Fibroblast of villous mesenchyme (primary cell): ENCODE measurements at places on chromosomes 7 and 10. TPM values are rescaled to one million over a fixed set of nuclear protein-coding genes. Genes with fewer than 3 reads are reported as not detected.

The GRM3 gene
- not detected in 2 replicates for total RNA-seq

The GDF2 gene
- total RNA-seq: not detected in 2 replicates

The CYP3A4 gene
- total RNA-seq: not detected in 2 replicates

The GTF2IRD2 gene
- total RNA-seq: 8.2 and 10.6 TPM in 2 replicates

The GPNMB gene
- 60.9 and 93.7 TPM in 2 replicates for total RNA-seq

The SPAM1 gene
- total RNA-seq: not detected in 2 replicates

The SPDYE9 gene
- total RNA-seq: not detected in 2 replicates

The MALRD1 gene
- 0.32 and 1.7 TPM in 2 replicates for total RNA-seq

The EZH2 gene
- 10.6 and 12.1 TPM in 2 replicates for total RNA-seq

- no peak for DNase-seq
Observed at GRCh38 chr7:131933751-131934289, 377.4 kb upstream of the PODXL start.

DNA sequence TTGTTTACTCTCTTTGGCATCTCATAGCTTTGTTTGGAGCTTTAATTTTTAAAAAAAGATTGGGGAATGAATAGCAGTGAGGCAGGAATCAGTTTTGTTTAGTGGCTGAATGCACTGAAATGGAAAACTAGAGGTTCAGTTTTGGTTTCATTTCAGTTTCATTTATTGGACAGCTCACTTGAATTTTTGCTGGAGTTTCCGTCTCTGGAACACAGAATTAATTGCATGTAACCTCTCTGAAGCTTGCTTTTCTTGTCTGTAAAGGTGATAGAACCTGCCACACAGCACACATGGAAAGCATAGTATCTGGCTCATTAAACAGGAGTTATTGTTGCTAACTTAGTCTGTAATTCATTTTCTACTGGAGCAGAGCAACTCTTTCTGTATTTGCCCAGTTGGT is 7.1 kb downstream of the GRM8 start:
- DNase-seq: no peak

- peak; percentile 89 for DNase-seq
Observed at GRCh38 chr7:116525913-116526861, 1.4 kb downstream of the CAV1 start.

- DNase-seq: no peak
Observed at GRCh38 chr7:155203059-155203881, 94.4 kb upstream of the INSIG1 start.

GRCh38 chr7:157711353-157711888 is 374.6 kb downstream of the DNAJB6 start:
- no peak for DNase-seq

- no peak for DNase-seq
Observed at GRCh38 chr7:70696201-70696754, 435.7 kb upstream of the GALNT17 start.

DNA sequence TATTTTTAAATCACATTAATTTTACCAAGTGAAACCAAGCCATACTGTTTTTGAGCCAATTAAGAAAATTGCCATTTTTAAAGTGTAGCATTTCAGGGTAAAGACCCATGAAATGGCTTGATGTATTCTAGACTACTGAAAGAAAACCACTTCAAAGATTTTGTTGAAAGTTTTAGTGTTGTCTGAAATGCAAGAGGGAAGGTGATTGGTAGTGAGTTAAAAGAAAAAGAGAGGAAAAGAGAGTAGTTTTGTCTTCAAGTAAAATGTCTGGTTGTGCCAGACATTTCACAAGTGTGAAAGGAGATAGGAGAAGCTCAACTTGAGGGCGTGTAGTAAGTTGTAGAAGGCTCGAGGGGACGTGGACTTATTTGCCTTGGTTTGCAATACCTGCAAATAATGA is 41.6 kb downstream of the CALML5 start:
- no peak for DNase-seq

GRCh38 chr10:59432207-59432900 is 70.0 kb upstream of the FAM13C start:
- no peak for DNase-seq

DNA sequence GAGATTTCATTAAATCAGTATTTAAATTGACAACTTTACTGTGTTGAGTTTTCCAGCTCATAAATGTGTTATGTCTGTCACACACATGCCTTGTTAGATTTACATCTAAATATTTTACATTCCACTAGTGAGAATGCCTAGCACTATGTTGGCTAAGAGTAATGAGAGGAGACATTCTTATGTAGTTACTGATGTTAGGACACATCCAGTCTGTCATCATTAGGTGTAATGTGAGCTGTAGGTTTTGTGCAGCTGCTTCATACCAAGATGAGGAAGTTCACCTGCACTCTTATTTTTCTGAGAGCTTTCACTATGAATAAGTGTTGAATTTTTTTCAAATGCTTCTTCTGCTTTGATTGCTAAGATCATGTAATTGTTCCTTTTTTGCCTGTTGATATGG is 218.0 kb upstream of the IGFBP3 start:
- DNase-seq: peak; percentile 50

DNA sequence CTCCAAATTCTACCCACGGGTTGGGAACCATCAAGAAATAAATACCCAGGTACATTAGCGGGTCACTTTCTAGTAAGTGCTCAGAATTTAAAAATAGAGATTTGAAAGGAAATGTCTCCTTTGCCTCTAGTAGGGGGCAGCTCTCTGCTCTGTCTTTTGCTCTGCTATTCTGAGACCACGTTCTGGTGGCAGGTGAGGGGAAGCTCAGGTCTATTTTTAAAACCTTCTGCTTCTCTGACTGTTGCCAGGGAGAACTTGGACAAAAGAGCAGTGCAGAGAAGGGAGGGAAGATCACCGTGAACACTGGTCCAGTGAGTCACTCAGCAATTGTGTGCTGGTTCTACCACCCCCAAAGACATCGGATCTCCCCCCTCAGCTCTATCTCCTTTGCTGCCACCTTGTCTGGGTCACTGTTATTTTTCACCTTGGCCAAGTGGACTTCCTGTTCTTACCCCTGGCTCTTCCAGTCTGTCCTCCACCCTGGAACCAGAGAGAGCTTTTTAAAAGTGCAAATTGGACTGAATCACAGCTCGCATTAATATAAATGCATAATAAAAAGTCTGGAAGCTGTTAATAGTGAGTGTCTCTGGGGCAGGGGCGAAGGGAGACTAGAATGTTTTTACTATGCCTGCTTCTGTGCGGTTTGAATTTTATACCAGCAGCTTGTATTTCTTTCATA is 72.4 kb upstream of the LOXL4 start:
- DNase-seq: no peak

- no peak for DNase-seq
Observed at GRCh38 chr7:106813705-106814305, 51.3 kb upstream of the PIK3CG start.

GRCh38 chr7:12619461-12620069 is 49.0 kb downstream of the SCIN start:
- no peak for DNase-seq

DNA sequence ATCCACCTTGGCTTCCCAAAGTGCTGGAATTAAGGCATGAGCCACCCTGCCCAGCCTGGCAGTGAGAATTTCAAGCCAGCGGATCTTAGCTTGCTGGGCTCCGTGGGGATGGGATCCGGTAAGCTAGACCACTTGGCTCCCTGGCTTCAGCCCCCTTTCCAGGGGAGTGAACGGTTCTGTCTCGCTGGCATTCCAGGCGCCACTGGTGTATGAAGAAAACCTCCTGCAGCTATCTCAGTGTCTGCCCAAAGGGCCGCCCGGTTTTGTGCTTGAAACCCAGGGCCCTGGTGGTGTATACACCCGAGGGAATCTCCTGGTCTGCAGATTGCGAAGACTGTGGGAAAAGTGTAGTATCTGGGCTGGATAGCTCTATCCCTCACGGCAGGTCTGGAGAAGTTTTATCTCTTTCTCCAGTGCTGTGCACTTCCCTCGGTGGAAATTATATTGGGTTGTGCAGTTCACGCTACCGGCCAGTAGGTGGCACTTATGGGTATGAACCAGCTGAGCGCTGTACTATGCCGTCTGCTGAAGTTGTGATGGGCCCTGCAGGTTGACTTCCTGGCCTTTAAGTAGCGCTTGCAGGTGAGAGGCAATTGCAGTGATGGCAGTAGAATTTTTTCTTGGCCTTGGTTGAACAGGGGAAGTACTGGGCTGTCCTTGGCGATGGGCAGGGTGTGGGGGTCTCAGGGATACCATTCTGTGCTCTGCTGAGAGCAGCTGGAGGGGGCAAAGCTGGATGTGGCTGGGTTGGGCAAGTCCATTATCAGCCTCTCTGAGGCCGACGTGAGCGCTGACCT is 138.0 kb upstream of the MTPN start:
- peak; percentile 46 for DNase-seq

- DNase-seq: no peak
Observed at GRCh38 chr10:68151453-68151852, 42.2 kb downstream of the MYPN start.

- DNase-seq: no peak
Observed at GRCh38 chr7:144768633-144769032, 67.2 kb downstream of the TPK1 start.

- no peak for DNase-seq
Observed at GRCh38 chr7:20954711-20955619, 168.3 kb upstream of the SP8 start.

DNA sequence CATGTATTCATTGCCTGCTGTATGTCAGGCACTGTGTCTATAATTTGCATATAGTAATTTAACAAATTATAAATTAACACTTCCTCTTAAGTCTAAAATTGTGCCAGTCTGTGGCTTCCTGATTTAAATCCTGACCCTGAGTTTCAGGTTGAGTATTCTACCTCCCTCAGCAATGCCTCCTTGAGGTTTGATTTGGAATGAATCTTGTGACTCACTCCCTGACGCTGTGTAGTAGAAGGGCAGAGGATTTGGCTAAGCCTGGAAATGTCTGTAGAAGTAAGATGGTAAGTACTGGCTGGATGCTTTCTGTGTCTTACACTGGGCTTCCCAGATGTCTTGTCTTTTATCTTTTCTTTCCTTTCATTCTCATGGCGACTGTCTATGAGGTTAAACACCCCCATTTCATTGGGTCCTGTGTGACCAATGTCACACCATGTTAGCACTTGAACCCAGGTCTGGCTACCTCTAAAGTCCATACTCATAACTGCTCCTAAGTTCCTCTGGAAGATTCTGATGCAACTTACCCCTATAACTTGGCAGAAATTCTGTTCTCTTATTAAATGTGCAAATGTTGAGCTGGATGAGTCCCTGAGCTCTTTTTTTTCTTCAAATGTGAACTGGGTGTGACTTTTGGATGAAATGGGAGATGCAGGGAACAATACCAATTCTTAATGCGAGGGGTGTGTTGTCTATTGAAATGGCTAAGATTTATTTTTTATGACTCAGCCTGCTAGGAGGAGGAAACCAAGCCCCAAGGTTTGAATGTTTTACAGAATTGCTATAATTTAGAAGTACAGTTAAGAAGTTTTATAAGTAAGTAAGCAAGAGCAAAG is 48.5 kb downstream of the PLCE1 start:
- peak; percentile 11 for DNase-seq

DNA sequence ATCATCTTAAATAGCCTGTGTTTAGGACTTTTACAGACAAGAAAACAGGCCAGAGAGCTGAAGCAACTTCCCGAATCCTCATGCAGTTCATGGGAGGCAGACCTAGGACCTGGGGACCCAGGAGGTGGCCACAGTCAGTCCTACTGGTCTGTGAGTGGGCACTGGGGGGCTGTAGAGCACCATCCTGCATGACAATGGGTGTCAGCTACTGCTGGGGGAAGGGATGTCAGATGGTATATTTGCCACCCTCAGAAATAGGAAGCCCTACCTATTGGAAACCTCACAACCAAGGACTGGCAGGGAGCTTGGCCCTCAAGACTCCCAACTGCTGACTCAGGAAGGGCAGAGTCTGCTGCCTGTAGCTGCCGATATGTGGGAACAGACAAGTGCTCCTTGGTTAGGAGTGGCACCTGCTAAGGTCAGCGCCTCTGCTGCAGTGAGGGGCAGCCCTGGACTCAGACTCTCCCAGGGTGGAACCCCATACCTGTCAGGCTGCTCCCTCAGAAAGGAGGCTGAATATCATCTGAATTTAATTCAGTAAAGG is 29.7 kb downstream of the OGDH start:
- DNase-seq: no peak

- DNase-seq: peak; percentile 40
Observed at GRCh38 chr10:38038107-38038931, 27.8 kb downstream of the ZNF33A start.

DNA sequence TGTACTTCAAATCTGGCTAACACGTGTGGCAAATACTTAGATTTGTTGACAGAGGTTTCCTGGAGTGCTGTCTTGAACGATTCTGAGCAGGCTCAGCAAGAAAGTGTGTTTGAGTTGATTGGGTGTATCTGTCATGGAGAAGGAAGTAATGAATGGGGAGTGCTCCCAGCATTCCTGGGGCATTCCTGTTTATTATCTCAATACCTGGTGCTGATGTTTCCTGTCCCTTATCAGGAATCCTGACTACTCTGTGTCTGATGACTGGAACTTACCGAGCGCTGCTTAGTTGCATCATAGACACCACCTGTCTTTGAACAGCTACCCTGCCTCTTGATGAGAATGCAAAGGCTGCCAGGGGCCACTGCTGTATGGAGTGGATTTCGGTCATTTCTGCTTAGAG is 41.0 kb upstream of the TMEM248 start:
- no peak for DNase-seq

GRCh38 chr7:152969335-152969734 is 209.8 kb downstream of the ACTR3B start:
- no peak for DNase-seq

DNA sequence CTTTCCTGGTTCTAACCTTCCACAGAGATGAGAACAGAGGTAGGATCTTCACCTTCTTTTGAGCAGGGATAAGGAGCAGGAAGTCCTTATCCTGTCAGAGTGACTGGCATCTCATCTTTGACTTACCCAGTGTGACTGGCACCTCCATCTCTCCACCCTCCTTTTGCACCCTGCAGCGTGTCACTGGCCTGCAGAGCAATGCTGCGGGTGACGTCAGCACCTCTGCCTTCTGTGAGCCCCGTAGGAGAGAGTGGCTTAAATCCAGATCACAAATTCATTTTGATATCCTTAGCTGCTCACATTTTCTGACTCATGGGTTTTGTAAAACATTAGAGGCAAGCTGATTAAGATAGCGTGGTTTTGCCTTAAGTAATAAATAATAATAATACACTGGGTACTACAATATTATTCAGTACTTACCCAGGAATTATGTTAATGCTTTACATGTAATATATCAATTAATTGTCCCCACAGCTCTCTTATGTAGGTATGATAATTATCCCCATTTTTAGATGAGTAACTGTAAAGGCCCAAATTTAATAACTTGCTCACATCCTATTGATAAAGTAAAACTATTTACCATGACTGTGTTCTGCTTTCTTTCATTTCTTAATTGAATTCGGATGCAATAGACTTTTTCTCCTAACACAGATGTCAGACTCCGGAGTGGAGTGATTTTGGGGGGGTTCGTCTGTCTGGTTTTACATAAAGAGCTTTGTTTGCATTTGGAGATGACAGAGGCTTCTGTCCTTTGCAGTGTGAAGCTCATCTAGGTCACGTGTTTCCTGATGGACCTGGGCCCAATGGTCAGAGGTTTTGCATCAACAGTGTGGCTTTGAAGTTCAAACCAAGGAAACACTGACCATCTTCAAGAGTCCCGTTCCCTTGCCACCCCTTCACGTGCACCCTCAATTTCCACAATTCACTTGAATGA is 24.9 kb downstream of the MSRB2 start:
- no peak for DNase-seq
